ENCODE measurements at places on chromosomes 5 and 9. TPM values are rescaled to one million over a fixed set of nuclear protein-coding genes. Genes with fewer than 3 reads are reported as not detected.

Gene SLC4A9
- not detected for total RNA-seq

- DNase-seq, result no peak
Observed at GRCh38 chr9:19665146-19665863, 123.5 kb downstream of the SLC24A2 start.

- DNase-seq, result no peak
Observed at GRCh38 chr9:19156805-19157204, 29.5 kb upstream of the PLIN2 start.

- peak; percentile 24 for DNase-seq
Observed at GRCh38 chr5:174056064-174056847, 10.8 kb downstream of the NSG2 start.

Gene MLANA
- not detected for total RNA-seq

DNA sequence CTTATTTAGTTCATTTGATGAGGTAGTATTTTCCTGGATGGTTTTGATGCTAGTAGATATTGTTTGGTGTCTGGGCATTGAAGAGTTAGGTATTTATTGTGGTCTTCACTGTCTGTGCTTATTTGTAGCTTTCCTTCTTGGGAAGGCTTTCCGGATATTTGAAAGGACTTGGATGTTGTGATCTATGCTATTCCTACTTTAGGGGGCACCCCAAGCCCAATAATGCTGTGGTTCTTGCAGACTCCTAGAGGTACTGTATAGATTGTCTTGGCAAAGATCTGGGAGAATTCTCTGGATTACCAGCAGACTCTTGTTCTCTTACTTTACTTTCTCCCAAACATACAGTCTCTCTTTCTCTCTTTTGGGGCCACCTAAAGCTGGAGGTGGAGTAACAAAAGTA lies 315.7 kb downstream of the MAT2B start:
- peak; percentile 54 for DNase-seq

GRCh38 chr9:89701221-89701798 lies 96.5 kb downstream of the GADD45G start:
- no peak for DNase-seq

DNA sequence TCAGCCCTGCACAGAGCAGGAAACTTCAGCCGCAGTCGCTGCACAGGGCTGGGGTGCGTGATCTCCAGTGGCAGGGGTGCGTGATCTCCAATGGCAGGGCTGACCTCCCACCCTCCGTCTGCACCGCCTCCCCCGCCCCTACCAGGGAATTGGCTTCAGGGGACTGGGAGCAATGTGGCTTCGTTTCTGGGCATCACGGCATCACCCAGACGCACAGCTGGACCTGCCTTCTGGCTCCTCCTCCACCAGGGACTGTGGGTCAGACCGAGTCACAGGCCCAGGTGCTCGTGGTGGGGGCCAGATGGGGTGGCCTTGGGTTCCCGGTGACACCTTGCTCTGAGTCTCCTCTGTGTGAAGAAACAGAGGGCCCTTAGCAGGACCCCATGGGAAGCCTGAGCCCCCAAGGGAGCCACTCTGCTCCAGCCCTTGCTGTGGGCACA lies 51.1 kb downstream of the AHRR start:
- DNase-seq, result no peak

Gene TLR4
- 0.27 TPM for total RNA-seq

GRCh38 chr9:124860582-124861341 lies 995 bp downstream of the RPL35 start:
- DNase-seq, result no peak

GRCh38 chr5:151198861-151199260 lies 25.0 kb downstream of the CCDC69 start:
- peak; percentile 15 for DNase-seq

- no peak for DNase-seq
Observed at GRCh38 chr9:2096376-2096970, 81.3 kb downstream of the SMARCA2 start.
